ENCODE measurements at places on chromosomes 3 and 15.

- no peak for DNase-seq
These were observed 201.4 kb downstream of the PLOD2 start for GRCh38 chr3:145959457-145960088.

DNA sequence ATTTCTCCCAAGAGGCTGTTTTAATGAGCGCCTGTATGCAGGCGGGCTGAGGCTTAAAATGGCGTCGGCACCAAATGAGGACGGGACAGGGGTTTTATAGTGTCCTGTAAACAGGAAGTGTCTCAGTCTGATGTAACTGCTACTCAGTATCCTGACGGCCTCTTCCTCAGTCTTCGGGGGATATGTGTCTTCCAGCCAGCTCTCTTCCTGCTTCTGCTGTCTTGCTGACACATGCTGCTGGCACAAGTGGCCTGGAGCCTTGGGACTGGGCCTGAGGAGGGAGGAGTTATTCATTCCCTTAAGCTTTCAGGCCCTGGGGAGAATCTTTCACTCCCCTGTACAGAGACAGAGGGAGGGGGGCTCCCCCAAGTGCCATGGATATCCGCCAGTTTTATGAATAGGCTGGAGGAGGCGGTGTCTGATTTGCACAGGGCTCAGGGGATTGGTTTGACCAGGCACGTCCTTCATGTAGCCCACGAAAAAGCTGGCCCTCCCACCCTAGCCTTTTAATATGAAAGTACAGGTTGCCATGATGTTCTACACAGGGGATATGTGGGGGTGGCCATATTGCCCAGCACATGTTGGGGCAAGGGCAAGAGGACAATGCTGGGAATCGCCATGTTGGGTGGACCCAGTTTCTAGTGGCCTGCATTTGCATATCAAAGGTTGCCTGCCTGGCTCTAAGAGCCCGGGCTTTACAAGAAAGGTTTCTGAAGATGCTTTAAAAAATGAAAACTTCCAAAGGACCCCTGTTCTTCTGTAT, 19.9 kb downstream of the NDUFB4 start:
- DNase-seq, result peak; percentile 79

- DNase-seq, result no peak
These were observed 55.3 kb downstream of the CLDN1 start for GRCh38 chr3:190266913-190267290.

GRCh38 chr3:115800489-115801075, 177.3 kb downstream of the GAP43 start:
- no peak for DNase-seq

GRCh38 chr3:197295871-197296270, 2.5 kb downstream of the DLG1 start:
- no peak for DNase-seq

GRCh38 chr3:139120086-139121056, 75.7 kb upstream of the PRR23C start:
- peak; percentile 77 for DNase-seq

DNA sequence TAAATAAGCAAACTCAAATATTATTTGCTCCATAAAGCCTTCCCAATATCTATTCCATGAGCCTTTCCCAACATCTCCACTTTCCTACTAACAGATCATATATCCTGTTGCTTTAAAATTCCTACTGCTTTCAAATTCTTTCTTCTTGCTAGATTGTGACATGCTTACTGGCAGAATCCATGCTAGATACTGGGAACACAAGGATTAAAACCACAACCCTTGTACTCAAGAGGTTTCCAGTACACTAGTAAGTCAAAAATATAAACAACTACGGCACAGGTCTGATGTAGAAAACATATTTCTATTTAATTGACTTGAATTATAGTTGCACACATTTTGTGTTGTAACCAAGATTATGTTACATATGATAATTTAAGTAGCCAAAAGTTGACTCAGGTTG, 275.0 kb downstream of the ZBTB20 start:
- DNase-seq, result no peak

DNA sequence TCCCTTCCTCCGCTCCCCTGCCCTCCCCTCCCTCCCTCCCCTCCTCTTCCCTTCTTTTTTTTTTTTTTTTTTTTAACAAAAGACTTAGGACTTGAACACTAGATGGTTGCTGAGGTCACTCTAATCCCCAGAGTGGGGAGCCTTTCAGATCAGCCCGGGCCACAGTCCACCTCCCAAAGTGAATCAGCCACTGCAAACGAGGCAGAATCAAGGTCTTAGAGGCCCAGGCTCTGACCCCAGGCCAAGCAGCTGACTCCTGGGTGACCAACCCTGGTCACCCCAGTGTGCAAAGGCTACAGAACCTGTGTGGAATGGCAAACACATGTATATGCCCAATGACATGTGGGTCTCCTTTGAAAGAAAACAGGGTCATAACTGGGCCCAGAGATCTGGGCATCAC, 18.3 kb upstream of the EHD4 start:
- DNase-seq, result no peak

- DNase-seq, result no peak
These were observed 129.1 kb downstream of the NTRK3 start for GRCh38 chr15:88127432-88127790.

- DNase-seq, result no peak
These were observed 65.4 kb upstream of the ZNF148 start for GRCh38 chr3:125440559-125440955.

- DNase-seq, result no peak
These were observed 41.3 kb downstream of the FEZF2 start for GRCh38 chr3:62332017-62332416.

GRCh38 chr3:3600665-3601340, 198.4 kb upstream of the LRRN1 start:
- DNase-seq, result peak; percentile 77

DNA sequence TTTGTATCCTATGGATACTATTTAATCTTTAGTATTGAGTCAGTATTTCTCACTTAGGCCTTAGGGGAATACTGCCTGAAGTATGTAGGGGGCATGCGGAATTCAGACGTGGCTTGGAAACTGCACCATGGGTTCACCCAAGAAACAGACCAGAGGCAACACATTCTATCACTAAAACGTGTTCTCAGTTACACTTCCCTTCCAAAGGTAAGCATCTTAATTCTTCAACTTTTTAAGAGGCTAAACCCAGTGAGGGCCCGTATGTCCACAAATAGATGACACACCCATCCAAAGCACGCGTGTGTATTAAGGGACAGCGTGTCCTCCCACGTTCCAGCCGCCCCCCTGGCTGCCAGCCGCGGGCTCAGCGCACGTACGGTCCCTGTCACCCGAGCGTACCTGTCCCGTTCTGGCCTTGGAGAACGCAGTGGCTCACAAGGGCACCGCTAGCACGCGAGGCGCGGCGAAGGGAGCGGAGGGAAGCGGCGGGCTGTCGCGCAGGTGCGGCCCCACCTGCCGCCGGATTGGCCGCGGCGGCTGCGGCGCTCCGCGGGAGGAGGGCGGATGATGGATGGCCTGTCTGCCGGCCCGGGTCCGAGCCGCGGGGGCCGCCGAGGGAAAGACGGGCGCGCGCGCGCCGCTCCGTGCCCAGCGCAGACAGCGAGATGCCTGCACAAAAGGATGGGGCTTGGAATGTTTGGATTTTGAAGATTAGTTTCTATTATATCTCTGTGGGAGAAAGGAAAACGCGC, 1003.9 kb upstream of the NR2F2 start:
- DNase-seq, result peak; percentile 59

- no peak for DNase-seq
These were observed 37.4 kb downstream of the ARIH1 start for GRCh38 chr15:72511536-72511935.

- no peak for DNase-seq
These were observed 2.0 kb downstream of the PXYLP1 start for GRCh38 chr3:141233457-141234161.

DNA sequence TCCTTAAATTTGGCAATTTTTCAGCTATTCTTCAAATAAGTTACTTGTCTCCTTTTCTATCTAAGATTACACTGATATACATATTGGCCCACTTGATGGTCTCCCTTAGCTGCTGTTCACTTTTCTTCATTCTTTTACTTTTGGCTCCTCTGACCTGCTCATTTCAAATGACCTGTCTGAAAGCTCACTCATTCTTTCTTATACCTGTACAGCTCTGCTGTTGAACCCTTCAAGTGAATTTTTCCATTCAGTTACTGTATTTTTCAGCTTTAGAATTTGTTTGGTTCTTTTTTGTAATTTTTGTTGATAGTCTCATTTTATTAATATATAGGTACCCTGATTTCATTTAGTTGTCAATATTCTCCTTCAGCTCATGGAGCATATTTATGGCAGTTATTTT, 39.7 kb downstream of the MNS1 start:
- DNase-seq, result no peak

GRCh38 chr3:58612830-58613229, 35.6 kb upstream of the FAM107A start:
- no peak for DNase-seq

DNA sequence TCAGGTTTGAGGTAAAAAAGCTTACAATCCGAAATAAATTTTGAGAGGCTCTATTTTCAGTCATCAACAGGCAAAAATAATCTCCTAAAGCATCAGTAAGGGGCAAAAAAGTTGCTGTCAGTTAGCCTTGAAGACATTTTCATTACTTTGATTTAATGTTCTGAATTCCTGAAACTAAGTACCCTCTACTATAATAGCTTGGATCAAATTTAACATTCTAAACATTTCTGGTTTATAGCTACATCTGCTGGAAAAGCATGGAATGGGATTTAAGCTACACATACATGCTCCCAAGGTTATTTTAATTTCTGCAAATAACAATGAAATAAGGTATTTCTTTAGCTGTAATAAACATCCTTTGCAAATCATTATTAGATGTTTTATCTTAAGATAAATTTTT, 245.4 kb downstream of the ULK4 start:
- no peak for DNase-seq

GRCh38 chr15:68106656-68107055, 52.5 kb downstream of the PIAS1 start:
- DNase-seq, result no peak

GRCh38 chr3:71247221-71247957, 336.1 kb downstream of the FOXP1 start:
- peak; percentile 75 for DNase-seq

DNA sequence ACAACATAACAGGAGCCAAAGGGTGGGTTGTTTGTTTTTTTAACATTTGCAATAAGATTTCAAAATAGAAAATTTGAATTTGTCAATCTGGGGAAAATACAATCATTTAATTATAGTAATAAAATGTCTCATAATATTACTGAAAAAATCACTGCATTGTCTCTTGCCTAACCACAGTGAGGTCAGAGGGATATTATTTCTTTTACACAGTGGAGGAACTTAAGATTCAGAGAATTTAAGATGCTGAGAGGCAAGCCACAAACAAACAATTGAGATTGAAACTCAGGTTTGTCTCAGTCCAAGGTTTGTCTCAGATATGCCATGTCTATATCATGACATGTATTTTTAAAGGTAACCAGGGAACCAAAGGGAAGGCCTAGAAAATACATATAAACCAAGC, 428.7 kb downstream of the FOXP1 start:
- DNase-seq, result no peak

- DNase-seq, result peak; percentile 89
These were observed at the start of gene ZNF592 for GRCh38 chr15:84748274-84749110. ZNF592 (plus strand) TSS chr15:84748592; CDS start chr15:84782676, 34,084 bp downstream.

- no peak for DNase-seq
These were observed 2.8 kb upstream of the RTP2 start for GRCh38 chr3:187705164-187705563.

- no peak for DNase-seq
These were observed 146.3 kb downstream of the FMN1 start for GRCh38 chr15:33048255-33048654.

GRCh38 chr15:78682004-78682651, 41.1 kb upstream of the CHRNB4 start:
- DNase-seq, result no peak

GRCh38 chr3:48064292-48064829, 48.1 kb upstream of the MAP4 start:
- no peak for DNase-seq

GRCh38 chr3:34053626-34054025, 255.2 kb downstream of the PDCD6IP start:
- no peak for DNase-seq

- no peak for DNase-seq
These were observed 23.7 kb upstream of the STRIT1 start for GRCh38 chr3:155317211-155317610.

- DNase-seq, result no peak
These were observed 71.7 kb downstream of the GABRG3 start for GRCh38 chr15:27042646-27043045.

GRCh38 chr3:195015021-195015420, 255.9 kb downstream of the XXYLT1 start:
- DNase-seq, result peak; percentile 56

DNA sequence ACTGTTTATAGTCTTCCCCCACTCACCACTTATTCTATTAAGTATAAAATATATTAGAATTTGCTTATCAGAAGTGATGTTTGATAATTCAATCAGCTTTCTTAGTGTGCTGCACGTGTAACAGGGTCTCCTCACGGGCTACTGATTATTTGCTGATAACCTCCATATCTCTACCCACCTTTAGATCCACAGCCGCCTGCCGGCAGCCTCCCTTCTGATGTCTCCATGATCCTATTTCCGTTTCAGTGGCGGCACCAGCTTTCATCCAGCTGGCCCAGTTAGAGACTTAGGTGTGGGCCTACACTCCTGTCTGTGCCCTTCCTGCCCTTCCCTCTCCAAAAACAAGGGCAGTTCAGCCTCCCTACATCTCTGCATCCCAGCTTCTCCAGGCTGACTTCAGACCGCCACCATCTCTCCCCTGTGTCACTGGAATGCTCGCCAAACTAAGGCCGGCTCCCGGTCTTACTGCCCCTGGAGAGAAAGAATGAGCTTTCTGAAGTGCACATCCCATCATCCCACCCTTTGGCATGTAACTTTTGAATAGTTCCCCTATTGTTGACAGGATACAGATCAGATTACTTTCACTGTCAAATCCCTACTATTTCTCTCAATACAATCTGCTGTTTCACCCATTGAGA, 76.6 kb upstream of the PRTG start:
- peak; percentile 29 for DNase-seq

GRCh38 chr3:94359996-94360395, 297.1 kb downstream of the NSUN3 start:
- DNase-seq, result no peak

DNA sequence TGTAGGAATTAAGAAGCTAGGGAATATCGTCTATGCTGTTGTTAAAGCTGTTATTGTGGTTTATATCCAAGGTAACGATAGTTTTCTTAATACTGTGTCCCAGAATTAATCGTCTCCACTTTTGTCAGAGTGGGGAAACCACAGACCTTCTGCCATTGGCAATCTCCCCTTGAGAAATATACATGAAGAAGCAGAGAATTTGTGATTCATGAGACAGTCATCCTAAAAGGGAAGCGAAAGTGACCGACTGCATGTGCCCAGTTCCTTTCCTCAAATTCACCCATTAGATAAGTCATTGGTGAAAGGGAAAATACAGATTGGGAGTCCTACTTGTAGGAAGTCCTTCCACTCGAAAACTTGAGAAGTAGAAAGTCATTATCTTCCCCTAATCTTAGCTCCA, 26.6 kb downstream of the DIPK2A start:
- DNase-seq, result no peak

GRCh38 chr15:71559098-71559497, 251.3 kb upstream of the NR2E3 start:
- DNase-seq, result no peak

DNA sequence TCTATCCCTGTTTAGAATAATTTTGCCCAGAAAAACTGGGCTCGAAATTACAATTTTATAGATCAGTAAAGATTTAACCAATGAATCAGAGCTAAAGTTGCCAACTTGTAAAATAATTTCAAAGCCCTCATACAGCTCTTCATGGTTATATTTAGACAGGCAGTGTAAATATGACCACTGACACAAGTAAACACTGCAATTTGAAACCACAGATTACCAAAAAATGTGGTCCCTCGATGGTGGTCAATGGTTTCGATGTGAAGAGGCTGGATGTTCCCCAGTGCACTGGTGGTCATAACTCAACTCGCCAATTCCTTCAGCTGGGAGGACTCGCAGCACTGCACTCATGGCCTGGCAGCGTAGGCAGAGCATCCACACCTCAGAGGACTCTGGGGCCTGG, 28.6 kb downstream of the LRTM1 start:
- DNase-seq, result no peak

Measured in islet precursor cell (in vitro differentiated cells).